ENCODE measurements at places on chromosomes 12 and 14.

DNA sequence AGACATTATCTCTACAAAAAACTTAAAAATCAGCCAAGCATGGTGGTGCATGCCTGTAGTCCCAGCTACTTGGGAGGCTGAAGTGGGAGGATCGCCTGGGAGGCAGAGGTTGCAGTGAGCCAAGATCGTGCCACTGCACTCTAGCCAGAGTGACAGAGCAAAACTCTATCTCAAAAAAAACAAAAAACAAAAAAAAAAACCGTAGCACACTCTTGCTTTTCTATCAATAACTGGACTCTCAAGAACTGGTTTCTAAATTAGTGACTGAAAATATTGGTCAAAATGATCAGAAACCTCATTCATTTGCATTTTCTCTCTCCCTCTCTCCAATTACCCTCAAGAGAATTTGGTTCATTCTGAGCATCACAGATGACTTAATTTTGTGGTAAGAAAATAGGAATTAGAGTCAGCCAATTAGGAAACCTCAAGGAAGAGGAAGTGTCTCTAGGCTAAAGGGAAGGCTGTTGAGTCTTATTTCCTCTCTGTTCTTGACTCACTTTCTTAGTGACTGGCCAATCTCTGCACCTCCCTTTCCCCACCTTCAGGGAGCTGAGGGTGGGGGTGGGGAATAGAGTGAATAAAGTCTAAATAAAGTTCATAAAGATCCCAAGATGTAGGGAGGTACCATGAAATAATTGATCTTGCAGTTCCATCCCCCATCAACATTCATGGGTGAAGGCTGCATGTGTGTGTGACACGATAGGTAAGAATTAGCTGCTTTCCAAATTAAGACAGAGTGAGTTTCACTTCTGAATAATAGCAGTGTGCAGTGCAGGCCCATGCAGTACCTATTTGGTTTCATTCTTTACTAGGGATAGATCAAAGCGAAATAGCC is 6.8 kb upstream of the PSMA6 start:
- H3K27ac ChIP-seq = peak overlapping the region; percentile 45
- no peaks in the 10 kb centered on the region for H3K27me3 ChIP-seq
- H3K4me3 ChIP-seq = no peak overlapping the region
- peaks cover 26% of the 10 kb centered on the region for H3K4me1 ChIP-seq
- DNase-seq = no peak

DNA sequence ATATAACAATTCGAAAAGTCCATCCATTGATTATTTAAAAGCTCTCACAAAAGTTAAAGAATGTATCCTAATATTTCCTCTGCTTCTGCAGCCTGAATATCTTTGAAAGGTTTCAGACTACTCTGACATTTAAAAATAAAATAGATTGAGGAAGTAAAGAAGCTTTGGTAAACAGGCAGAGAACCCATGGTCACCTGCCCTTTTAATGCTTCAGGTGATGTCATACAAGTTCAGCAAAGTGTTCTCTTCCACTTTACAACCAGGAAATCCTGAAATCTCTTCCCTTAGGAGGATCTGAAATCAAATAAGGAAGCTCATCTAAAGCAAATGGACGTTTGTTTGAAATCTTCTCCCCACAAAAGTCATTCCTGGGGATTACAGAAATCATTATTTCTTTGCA is 322.4 kb downstream of the PDZRN4 start:
- peaks cover 11% of the 10 kb centered on the region for H3K4me1 ChIP-seq
- H3K36me3 ChIP-seq = no peaks in the 10 kb centered on the region

- H3K27me3 ChIP-seq = peaks cover 17% of the 10 kb centered on the region
- H3K4me3 ChIP-seq = peak overlapping the region; percentile 82
These were observed 6.0 kb downstream of the KIF26A start for GRCh38 chr14:104144453-104144790.

- H3K4me1 ChIP-seq = no peaks in the 10 kb centered on the region
- DNase-seq = no peak
- H3K36me3 ChIP-seq = peaks cover 18% of the 10 kb centered on the region
- no peaks in the 10 kb centered on the region for H3K27me3 ChIP-seq
- H3K27ac ChIP-seq = no peak overlapping the region
These were observed 14.3 kb downstream of the TBK1 start for GRCh38 chr12:64466178-64466577.

DNA sequence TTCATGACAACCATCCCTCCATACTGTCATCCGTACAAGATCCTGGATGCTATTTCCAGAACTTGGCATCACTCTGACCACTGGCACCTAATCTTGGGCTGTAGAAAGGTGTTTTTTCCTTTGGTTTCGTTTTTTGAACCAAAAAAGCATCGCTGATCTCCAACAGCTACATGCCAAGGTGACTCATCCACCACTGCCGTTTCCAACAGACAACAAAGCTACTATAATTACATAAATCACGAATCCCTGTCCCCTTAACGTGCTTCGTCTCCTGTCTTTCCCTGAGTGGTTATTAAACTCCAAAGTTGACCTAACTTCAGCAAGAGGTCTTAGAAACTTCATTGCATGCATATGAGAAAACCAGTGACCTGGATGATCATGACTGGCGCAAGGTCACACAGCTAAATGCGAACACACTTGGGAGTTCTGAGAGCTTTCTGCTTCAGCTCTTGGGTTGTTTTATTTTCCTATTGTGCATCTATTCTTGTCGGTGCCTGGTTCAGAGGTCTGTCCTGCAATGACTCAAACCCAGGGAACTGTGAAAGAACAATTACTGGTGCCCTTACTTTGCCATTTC is 99.9 kb downstream of the PPM1H start:
- no peak overlapping the region for H3K4me3 ChIP-seq
- peaks cover 34% of the 10 kb centered on the region for H3K4me1 ChIP-seq
- H3K36me3 ChIP-seq = peaks cover 4% of the 10 kb centered on the region
- DNase-seq = no peak
- H3K27me3 ChIP-seq = peaks cover 1% of the 10 kb centered on the region
- no peak overlapping the region for H3K27ac ChIP-seq

- DNase-seq = no peak
- H3K36me3 ChIP-seq = no peaks in the 10 kb centered on the region
- H3K27me3 ChIP-seq = no peaks in the 10 kb centered on the region
- no peaks in the 10 kb centered on the region for H3K4me1 ChIP-seq
These were observed 104.0 kb upstream of the PTPRB start for GRCh38 chr12:70741256-70741655.

DNA sequence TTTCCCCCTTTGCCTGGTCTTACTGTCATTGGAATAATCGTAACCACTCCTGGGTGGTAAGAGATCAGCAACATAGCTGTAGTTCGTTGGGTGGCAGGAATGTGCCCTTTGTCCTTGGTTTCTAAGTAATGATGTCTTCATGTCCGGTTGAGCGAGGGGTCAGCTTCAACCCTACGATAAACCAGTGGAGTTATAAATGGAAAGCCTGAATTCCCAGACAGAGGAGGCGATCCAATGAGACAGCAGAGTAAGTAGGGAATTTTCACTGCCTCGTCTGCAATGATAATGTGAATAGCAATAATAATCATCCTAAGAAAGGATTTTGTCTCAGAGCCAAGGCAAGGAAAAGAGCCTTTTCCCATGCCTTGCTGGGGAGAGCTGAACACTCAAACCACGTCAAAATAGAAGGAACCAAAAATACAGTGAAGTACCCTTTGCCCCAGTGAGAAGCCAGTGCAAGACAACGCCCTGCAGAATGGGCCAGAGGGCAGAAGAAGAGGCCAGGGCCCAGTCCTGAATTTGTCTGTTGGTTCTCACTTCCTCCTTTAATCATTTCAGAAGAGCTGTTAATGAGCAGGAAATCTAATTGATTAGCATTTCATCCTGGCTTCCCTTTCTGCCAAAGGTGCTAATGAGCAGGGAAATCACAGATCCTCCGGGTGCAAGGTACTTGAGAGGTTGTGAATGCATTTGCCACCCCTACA is 330.7 kb downstream of the CACNA1C start:
- no peaks in the 10 kb centered on the region for H3K27me3 ChIP-seq
- DNase-seq = no peak
- peaks cover 10% of the 10 kb centered on the region for H3K4me1 ChIP-seq

GRCh38 chr14:71960494-71961353 is 28.5 kb downstream of the RGS6 start:
- H3K4me3 ChIP-seq = no peak overlapping the region
- H3K36me3 ChIP-seq = peaks cover 4% of the 10 kb centered on the region
- DNase-seq = no peak
- H3K4me1 ChIP-seq = peaks cover 32% of the 10 kb centered on the region
- no peak overlapping the region for H3K27ac ChIP-seq

GRCh38 chr14:91128699-91129098 is 14.8 kb downstream of the DGLUCY start:
- H3K4me3 ChIP-seq = peak overlapping the region; percentile 31
- peaks cover 37% of the 10 kb centered on the region for H3K36me3 ChIP-seq
- H3K27ac ChIP-seq = no peak overlapping the region
- peaks cover 7% of the 10 kb centered on the region for H3K4me1 ChIP-seq
- no peaks in the 10 kb centered on the region for H3K27me3 ChIP-seq

DNA sequence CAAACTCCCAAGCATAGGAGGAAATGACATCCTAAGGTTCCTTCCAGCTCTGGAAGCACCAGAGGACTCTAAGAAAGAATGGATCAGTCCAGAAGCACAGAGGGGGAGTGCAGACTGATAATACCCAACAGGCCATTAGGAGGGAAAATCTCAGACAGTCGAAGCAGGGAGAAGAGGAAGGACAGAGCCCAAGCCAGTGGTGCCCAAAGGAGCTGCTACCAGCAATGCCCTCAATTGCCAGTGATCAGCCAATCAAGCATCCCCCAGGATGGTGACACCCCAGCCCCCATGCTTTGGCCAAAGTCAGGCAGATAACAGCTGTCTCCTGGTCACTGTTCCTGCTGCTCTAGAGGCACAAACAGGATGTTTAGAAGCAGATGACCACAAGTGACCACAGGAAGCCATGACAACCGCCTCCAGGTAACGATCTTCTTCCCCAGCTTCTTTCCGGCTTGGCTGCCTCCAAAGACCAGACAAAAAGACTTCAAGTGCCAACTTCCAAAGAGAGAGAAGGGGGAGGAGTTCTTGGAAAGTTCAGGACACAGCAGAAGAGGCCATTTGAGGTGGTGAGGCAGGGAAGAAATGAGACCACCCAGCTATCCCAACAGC is 16.2 kb downstream of the PXN start:
- peaks cover 17% of the 10 kb centered on the region for H3K36me3 ChIP-seq
- no peak for DNase-seq
- peaks cover 68% of the 10 kb centered on the region for H3K4me1 ChIP-seq
- peak overlapping the region; percentile 88 for H3K4me3 ChIP-seq
- H3K27me3 ChIP-seq = peaks cover 9% of the 10 kb centered on the region

- peaks cover 7% of the 10 kb centered on the region for H3K27me3 ChIP-seq
- H3K36me3 ChIP-seq = peaks cover 4% of the 10 kb centered on the region
- peaks cover 21% of the 10 kb centered on the region for H3K4me1 ChIP-seq
- H3K4me3 ChIP-seq = no peak overlapping the region
These were observed 30.4 kb upstream of the VWF start for GRCh38 chr12:6154730-6155459.

GRCh38 chr14:105424861-105425260 is 5.2 kb downstream of the MTA1 start:
- no peak overlapping the region for H3K27ac ChIP-seq
- peaks cover 11% of the 10 kb centered on the region for H3K27me3 ChIP-seq
- no peak for DNase-seq
- peaks cover 3% of the 10 kb centered on the region for H3K4me1 ChIP-seq
- H3K36me3 ChIP-seq = peaks cover 11% of the 10 kb centered on the region

GRCh38 chr12:7264538-7264937 is 39.3 kb upstream of the ACSM4 start:
- H3K27me3 ChIP-seq = no peaks in the 10 kb centered on the region
- no peaks in the 10 kb centered on the region for H3K36me3 ChIP-seq
- no peaks in the 10 kb centered on the region for H3K4me1 ChIP-seq
- no peak overlapping the region for H3K4me3 ChIP-seq
- no peak overlapping the region for H3K27ac ChIP-seq

- no peak for DNase-seq
- no peak overlapping the region for H3K4me3 ChIP-seq
- H3K27me3 ChIP-seq = no peaks in the 10 kb centered on the region
- no peak overlapping the region for H3K27ac ChIP-seq
These were observed 45.0 kb upstream of the STRN3 start for GRCh38 chr14:31071151-31071550.

DNA sequence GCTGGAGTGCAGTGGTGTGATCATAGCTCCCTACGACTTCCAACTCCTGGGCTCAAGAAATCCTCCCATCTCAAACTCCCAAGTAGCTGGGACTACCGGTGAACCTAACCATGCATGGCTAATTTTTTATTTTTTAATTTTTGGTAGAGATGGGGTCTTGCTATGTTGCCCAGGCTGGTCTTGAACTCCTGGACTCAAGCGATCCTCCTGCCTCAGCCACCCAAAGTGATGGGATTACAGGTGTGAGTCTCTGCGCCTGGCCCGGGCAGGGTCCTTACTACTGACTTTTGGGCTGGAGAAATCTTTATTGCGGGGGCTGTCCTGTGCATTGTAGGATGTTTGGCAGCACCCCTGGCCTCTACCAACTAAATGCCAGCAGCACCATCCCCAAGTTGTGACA is 44.4 kb upstream of the MED13L start:
- no peak overlapping the region for H3K27ac ChIP-seq
- H3K4me1 ChIP-seq = no peaks in the 10 kb centered on the region
- H3K36me3 ChIP-seq = no peaks in the 10 kb centered on the region
- peaks cover 2% of the 10 kb centered on the region for H3K27me3 ChIP-seq

DNA sequence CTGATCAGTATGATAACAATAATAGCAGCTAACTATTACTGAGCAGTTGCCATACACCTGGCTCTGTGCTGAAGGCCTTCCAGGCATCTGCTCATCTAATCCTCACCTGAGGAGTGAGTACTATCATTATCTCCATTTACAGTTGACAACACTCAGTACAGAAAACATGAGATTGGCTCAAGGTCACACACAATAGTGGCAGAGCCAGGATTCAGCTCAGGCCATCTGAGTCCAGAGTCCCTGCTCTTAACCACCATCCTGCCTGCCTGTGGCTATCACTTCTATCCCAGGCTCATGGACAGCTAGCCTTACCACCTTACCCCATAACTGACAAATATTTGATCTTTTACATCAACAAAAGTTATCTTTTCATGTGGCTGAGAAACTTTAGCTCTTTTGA is 155.5 kb downstream of the PPM1H start:
- H3K4me3 ChIP-seq = no peak overlapping the region
- H3K4me1 ChIP-seq = peaks cover 25% of the 10 kb centered on the region
- peaks cover 7% of the 10 kb centered on the region for H3K27me3 ChIP-seq
- no peak for DNase-seq

GRCh38 chr14:63962906-63963305 is 110.1 kb downstream of the SYNE2 start:
- H3K4me1 ChIP-seq = no peaks in the 10 kb centered on the region
- H3K4me3 ChIP-seq = no peak overlapping the region
- H3K27ac ChIP-seq = no peak overlapping the region
- DNase-seq = no peak

DNA sequence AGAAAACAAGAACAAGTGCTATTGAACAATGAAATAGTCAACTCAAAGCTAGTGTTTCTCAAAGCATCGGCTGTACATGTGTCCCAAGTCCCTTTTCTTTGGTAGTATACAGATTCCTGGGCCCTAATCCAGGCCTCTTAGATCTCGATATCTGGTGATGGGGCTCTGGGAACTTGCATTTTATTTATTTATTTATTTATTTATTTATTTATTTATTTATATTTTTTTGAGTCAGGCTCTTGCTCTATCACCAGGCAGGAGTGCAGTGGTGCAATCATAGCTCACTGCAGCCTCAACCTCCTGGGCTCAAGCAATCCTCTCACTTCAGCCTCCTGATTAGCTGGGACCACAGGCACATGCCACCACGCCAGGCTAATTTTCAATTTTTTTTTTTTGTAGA is 17.1 kb downstream of the SYNDIG1L start:
- no peak overlapping the region for H3K27ac ChIP-seq
- no peak overlapping the region for H3K4me3 ChIP-seq
- peaks cover 4% of the 10 kb centered on the region for H3K4me1 ChIP-seq
- H3K36me3 ChIP-seq = peaks cover 5% of the 10 kb centered on the region

GRCh38 chr14:86626530-86626929 is 1096.6 kb downstream of the FLRT2 start:
- no peaks in the 10 kb centered on the region for H3K36me3 ChIP-seq
- no peak for DNase-seq
- no peak overlapping the region for H3K4me3 ChIP-seq
- H3K27ac ChIP-seq = no peak overlapping the region
- H3K27me3 ChIP-seq = no peaks in the 10 kb centered on the region
- no peaks in the 10 kb centered on the region for H3K4me1 ChIP-seq
